Activated T-helper 1 cell treated with anti-CD3 and anti-CD28 coated beads, Interleukin-2, amount 50 U/mL, for 16 hours (primary cell): ENCODE measurements at places on chromosomes 3 and 15.

DNA sequence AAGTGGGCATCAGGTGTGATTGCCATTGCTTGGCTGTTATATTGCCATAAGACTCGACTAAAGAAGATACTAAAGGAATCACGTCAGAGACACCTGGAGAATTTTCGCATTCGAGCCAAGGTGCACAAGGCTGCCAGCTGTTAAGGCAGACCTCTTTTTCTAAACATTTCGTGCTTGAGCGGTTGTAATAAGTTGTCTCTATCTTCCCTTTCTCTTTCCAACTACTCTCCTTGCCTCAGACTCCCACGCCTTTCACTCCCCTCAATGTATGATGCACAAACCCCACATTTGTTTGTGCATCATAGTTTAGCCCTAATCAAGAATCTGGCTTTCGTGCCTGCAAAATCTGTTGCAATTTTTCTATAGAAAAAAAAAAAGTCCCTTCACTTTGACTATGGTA is 118.0 kb downstream of the IQCH start:
- no peak for DNase-seq

DNA sequence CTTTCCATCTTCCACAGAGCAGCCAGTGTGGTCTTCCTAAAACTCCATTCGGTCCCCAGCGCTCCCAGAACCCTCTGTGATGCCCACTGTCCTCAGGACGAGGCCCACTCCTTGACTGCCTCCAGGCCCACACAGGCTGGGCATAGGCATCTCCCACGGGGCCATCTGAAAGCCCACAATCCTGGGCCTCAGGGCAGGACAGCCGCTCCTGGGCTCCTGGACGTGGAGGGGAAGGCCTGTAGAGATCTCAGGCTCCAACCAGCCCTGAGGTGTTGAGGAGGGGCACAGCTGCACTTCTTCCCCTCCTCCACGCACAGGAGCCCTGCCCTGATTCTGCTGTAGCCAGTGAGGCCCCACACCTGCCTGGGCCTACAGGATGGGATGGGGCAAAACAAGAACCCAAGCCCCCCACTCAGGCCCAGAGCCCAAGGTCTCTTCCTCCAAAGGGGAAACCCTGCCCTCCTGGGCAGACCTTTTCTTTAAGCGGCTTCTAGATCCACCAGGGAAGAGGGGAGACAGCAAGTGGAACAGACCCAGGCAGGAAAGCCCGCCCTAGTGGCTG is 25.9 kb downstream of the SHISA5 start:
- no peak for DNase-seq

- DNase-seq: no peak
Measured at GRCh38 chr3:13850161-13850945, 29.5 kb downstream of the WNT7A start.

- no peak for DNase-seq
Measured at GRCh38 chr3:168884353-168884903, 779.1 kb downstream of the MECOM start.

- no peak for DNase-seq
Measured at GRCh38 chr3:120477781-120478180, 27.0 kb upstream of the FSTL1 start.

DNA sequence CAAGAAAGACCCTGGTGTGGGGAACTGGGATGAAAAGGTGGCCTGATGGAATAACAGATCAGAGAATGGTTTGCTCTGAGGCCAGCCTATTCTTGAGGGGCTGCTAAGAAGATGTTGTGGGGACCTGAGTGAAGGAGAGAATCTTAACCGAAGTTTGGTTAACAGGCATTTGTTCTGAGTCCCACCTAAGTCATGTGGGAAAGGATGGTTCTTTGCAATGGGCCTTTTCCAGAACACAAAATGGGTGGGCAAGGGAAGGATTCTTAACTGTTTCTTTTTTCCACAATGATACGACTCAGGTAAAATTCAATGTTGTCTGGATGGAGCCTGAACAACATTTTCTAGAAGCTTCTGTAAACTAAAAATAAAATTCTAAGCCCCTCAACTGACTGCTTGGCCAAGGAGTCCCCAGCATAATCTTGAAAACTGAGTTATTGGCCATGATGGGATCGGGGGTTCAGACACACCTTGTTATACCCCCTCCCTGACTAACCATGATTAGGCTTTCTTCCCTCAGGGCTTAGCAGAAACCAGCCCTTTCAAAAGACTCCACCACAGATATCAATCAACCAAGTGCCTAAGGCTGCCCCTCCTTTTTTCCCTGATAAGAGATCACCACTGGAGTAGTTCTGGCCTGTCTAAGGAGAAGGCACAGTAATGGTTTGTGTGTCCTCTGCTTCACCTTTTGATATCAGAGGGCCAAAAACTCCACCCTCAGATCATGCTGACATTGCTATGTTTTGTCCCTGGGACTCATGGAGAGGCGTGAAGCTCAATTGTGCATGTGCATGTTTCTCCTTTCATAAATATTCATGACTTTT is 30.1 kb downstream of the SCN11A start:
- DNase-seq: no peak
